ENCODE measurements at places on chromosomes 2 and 18.
A peak's percentile ranks its signal among the peaks of the same experiment; 100 is the strongest.

DNA sequence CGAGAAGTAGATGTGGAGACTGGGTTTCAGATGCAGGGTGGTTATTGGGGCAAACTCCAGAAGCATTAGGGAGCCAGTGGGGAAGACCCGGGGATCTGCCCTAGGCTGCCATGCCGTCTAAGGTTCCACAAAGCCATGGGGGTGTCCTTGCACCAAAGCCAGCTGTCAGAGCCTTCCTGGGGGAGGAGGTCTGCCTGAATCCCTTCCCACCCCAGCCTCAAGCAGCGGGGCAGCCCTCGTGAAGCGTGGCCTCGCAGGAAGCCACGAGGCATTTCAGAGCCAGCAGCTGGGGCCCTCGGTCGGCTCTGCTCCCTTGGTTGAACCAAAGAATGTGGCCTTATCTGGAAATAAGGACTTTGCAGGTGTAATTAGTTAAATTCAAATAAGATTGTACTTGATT lies 51.2 kb upstream of the UBE2F start:
- no peak overlapping the region for H3K27ac ChIP-seq
- peaks cover 5% of the 10 kb centered on the region for H3K36me3 ChIP-seq
- no peak for DNase-seq

GRCh38 chr2:66698091-66698490 lies 263.2 kb downstream of the MEIS1 start:
- no peaks in the 10 kb centered on the region for H3K27me3 ChIP-seq
- H3K27ac ChIP-seq = no peak overlapping the region
- H3K36me3 ChIP-seq = no peaks in the 10 kb centered on the region
- H3K4me1 ChIP-seq = peaks cover 3% of the 10 kb centered on the region

DNA sequence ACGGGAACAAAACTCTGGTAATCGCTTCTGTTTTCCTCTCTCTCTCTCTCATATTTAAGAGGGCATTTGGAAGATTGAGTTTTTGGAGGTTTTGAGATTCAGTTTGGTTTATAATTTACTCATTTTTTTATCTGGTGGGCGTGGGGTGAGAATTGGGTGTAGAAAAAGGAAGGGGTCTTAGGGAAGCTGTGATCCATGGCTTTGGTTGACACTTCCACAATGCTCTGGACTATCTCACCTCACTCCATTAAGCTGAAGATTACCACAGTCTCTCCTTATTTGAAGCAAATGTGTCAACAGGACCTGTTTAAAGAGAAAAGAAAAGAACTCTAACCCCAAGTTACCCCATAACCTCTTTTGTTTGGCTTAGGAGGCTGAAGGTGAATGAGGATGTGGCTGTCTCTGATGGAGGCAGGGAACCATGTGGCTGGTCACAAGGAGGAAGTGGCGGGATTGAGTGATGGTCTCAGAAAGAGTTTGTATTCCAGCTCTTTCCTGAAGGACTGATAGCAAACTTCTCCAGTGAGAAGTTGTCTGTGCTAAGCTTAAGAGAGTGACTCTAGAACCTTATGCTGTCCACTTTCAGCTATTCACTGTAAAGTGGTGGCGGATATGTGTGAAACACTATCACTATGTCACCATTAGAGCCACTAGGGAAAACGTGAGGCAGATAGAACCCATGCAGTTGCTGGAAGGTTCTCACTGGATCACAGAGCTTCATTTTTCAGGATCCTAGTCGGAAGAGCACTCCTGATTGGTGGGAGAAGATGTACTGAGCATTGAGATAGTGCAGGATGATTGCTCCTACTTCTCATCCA lies 934 bp downstream of the ZNF804A start:
- H3K4me3 ChIP-seq = peak overlapping the region; percentile 92
- H3K4me1 ChIP-seq = peaks cover 14% of the 10 kb centered on the region
- H3K36me3 ChIP-seq = no peaks in the 10 kb centered on the region
- peak overlapping the region; percentile 34 for H3K27ac ChIP-seq

DNA sequence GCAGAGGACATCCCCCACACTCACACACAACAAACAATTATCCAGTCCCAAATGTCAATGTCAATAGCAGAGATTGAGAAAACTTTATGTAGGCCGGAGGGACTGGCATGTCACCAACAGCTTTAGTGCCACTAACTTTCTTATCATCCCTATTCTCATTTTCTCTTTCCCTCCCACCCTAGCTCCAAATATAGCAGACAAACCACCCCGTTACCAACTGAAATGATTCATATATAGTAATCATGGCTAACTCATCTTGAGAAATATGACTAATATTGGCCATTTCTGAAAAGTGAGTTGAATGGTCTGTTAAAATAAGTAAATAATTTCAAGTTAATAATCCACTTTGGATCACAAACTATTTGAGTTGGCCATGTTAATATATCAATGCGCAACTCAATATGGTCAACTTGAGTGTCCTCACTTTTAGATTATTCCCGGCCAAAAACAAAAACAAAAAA lies 242.1 kb upstream of the RND3 start:
- H3K4me1 ChIP-seq = peaks cover 10% of the 10 kb centered on the region
- H3K27me3 ChIP-seq = no peaks in the 10 kb centered on the region
- no peak overlapping the region for H3K4me3 ChIP-seq
- no peaks in the 10 kb centered on the region for H3K36me3 ChIP-seq
- H3K27ac ChIP-seq = no peak overlapping the region

DNA sequence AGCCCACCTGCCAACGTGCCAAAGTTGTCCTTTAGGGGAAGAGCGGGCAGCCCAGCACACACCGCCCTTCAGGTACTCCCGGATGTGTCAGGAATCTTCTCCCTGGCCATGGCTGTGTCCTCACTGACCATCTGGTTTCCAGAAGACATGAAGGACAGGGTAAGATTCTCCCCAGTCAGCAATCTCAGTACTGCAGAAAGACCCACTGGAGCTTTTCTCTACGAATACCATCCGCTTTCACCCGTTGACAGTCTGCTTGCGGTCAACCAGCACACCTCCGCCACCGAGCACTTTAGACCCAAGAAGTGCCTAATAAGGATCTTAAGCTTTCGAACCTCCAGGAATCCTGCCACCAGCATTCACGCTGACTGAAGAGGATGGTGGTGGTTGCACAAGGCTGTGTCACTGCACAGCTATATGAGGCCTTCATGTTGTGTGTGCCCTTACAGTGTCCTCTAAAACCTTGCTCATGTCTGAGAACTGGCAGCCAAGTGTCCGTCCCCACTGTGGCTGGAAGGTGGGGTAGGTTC lies 42.7 kb upstream of the ITM2C start:
- no peak for DNase-seq
- H3K36me3 ChIP-seq = peaks cover 20% of the 10 kb centered on the region
- H3K27me3 ChIP-seq = peaks cover 5% of the 10 kb centered on the region
- H3K27ac ChIP-seq = no peak overlapping the region

DNA sequence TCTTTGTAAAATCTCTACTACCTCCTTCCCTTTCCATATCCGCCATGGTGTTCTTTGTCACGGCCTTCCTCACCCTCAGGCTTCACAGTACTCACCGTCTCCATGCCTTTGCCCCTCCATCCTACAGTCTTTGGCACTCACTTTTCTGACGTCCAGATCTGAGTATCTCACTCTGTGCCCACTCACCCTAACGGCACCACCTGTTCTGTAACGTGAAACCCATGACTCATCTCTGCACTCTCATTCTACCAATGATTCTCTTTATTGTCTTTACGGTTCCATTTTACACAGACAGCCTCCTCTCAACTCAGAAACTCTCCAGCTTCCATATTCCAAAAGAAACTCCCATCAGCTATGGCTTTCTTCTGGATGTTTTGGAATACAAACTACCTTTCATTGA lies 56.7 kb downstream of the NETO1 start:
- no peaks in the 10 kb centered on the region for H3K4me1 ChIP-seq
- no peaks in the 10 kb centered on the region for H3K27me3 ChIP-seq
- no peak overlapping the region for H3K4me3 ChIP-seq
- H3K27ac ChIP-seq = no peak overlapping the region
- H3K36me3 ChIP-seq = no peaks in the 10 kb centered on the region

DNA sequence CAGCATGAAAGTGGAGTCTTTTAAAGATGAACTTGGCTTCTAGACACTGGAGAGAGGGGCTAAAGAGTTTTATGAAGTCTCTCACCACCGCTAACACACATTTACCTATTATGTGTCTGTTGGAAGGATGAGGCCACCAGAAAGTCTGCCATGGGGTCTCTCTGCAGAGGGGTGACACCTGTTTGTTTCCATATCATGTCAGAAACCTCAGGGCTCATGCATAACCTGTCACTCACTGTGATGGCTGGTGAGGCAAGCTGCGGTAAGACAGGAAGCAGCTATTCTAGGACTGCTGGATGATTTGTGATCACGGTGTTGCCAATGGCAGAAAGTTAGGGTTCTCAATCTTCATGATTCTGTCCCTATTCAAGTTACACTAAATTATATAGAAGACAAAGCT lies 60.8 kb upstream of the DNMT3A start:
- H3K4me3 ChIP-seq = no peak overlapping the region
- no peaks in the 10 kb centered on the region for H3K36me3 ChIP-seq
- no peaks in the 10 kb centered on the region for H3K4me1 ChIP-seq
- no peak overlapping the region for H3K27ac ChIP-seq
- H3K27me3 ChIP-seq = no peaks in the 10 kb centered on the region
- no peak for DNase-seq

- H3K4me1 ChIP-seq = peaks cover 26% of the 10 kb centered on the region
- no peak for DNase-seq
- no peaks in the 10 kb centered on the region for H3K36me3 ChIP-seq
- no peak overlapping the region for H3K27ac ChIP-seq
Observed at GRCh38 chr2:47310801-47311560, 92.0 kb upstream of the MSH2 start.

- H3K4me3 ChIP-seq = no peak overlapping the region
- peaks cover 2% of the 10 kb centered on the region for H3K4me1 ChIP-seq
- peaks cover 14% of the 10 kb centered on the region for H3K36me3 ChIP-seq
Observed at GRCh38 chr2:237961637-237962036, 5.2 kb upstream of the UBE2F start.

DNA sequence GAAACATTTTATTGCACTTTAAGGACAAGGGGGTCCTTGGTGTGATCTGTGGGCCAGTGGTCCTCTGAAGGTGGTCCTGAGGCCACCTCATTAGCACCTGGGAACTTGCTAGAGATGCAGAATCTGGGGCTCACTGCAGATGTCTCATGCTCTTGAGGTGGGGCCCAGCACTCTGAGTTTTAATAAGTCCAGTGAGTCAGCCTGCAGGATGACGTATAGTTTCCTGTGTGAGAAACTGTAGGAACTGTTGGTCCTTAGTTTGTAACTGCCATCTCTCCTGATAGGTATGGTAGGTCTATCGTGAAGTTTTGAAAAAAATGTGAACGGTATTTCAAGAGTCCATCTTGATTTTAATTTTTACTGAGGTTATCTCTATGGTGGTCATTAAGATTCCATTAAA lies 2.8 kb downstream of the TRPM8 start:
- H3K4me1 ChIP-seq = no peaks in the 10 kb centered on the region
- no peak overlapping the region for H3K4me3 ChIP-seq
- peaks cover 3% of the 10 kb centered on the region for H3K27me3 ChIP-seq
- no peak for DNase-seq
- no peaks in the 10 kb centered on the region for H3K36me3 ChIP-seq
- no peak overlapping the region for H3K27ac ChIP-seq

All from endothelial cell (in vitro differentiated cells).